Colonic mucosa (tissue), 4 donors: ENCODE measurements at places on chromosomes 4 and X. TPM values are rescaled to one million over a fixed set of nuclear protein-coding genes. Genes with fewer than 3 reads are reported as not detected.

GRCh38 chr4:137408527-137409177, 123.6 kb downstream of the PCDH18 start:
- H3K4me3 ChIP-seq = no peak overlapping the region
- H3K4me1 ChIP-seq = no peaks in the 10 kb centered on the region
- no peaks in the 10 kb centered on the region for H3K36me3 ChIP-seq
- DNase-seq = no peak
- no peaks in the 10 kb centered on the region for H3K27me3 ChIP-seq

DNA sequence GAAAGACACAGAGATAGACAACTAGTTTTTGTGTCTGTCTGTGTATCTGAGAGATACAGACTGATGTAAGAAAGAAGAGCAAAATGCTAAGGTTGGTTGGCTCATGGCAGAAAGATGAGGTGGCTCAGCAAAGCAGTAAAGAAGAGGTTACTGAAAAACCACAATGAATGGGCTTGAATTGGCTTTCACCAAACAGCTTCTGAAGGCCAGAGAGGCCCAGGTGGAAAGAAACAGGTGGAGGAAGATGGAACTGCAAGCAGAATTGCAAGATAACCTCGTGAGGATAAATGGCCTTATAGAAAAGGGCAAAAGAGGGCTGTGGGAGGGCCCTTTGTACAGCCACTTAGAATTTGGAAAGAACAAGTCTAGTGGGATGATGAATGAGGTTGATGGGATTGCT, 39.6 kb downstream of the GAB3 start:
- no peak for DNase-seq
- no peaks in the 10 kb centered on the region for H3K27me3 ChIP-seq
- no peak overlapping the region for H3K4me3 ChIP-seq
- H3K4me1 ChIP-seq = no peaks in the 10 kb centered on the region
- H3K27ac ChIP-seq = no peak overlapping the region

ATP2B3 gene
- 0.24 TPM for total RNA-seq

- H3K27ac ChIP-seq = peak overlapping the region; percentile 51
- H3K36me3 ChIP-seq = no peaks in the 10 kb centered on the region
- peaks cover 11% of the 10 kb centered on the region for H3K4me1 ChIP-seq
- peak; percentile 78 for DNase-seq
- H3K4me3 ChIP-seq = peak overlapping the region; percentile 64
Measured at GRCh38 chr4:1795299-1796195, 2.5 kb downstream of the FGFR3 start.

CT55 gene
- total RNA-seq = not detected

DNA sequence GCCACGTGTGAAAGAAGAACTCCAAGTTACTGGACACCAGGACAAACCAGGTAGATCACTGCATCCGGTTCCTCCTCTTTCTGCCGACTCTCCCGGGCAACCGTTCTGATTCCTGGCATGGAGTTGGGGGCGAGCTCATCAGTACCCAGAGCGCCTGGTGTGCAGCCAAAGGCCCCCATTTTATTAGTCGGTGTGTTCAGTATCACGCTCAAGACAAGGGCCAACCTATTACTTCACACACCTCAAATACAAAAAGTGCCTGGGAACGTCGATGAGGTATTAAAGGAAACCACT, 2.8 kb upstream of the CTBP1 start:
- H3K36me3 ChIP-seq = no peaks in the 10 kb centered on the region
- H3K4me1 ChIP-seq = peaks cover 13% of the 10 kb centered on the region
- no peak overlapping the region for H3K4me3 ChIP-seq
- no peak overlapping the region for H3K27ac ChIP-seq
- no peak for DNase-seq
- H3K27me3 ChIP-seq = no peaks in the 10 kb centered on the region

GRCh38 chr4:3208826-3209225, 40.1 kb upstream of the MSANTD1 start:
- H3K27ac ChIP-seq = no peak overlapping the region
- DNase-seq = no peak
- H3K27me3 ChIP-seq = no peaks in the 10 kb centered on the region
- no peak overlapping the region for H3K4me3 ChIP-seq
- H3K36me3 ChIP-seq = peaks cover 10% of the 10 kb centered on the region

GRCh38 chr4:30116401-30116800, 603.8 kb upstream of the PCDH7 start:
- H3K36me3 ChIP-seq = no peaks in the 10 kb centered on the region
- no peaks in the 10 kb centered on the region for H3K27me3 ChIP-seq
- DNase-seq = no peak
- H3K27ac ChIP-seq = no peak overlapping the region
- no peaks in the 10 kb centered on the region for H3K4me1 ChIP-seq
- no peak overlapping the region for H3K4me3 ChIP-seq

GRCh38 chrX:37786624-37787422, 7.0 kb downstream of the CYBB start:
- H3K4me1 ChIP-seq = no peaks in the 10 kb centered on the region
- H3K36me3 ChIP-seq = no peaks in the 10 kb centered on the region
- no peak for DNase-seq
- H3K27ac ChIP-seq = no peak overlapping the region

- no peak overlapping the region for H3K4me3 ChIP-seq
- no peak for DNase-seq
- H3K27ac ChIP-seq = no peak overlapping the region
- no peaks in the 10 kb centered on the region for H3K27me3 ChIP-seq
Measured at GRCh38 chrX:53714580-53715345, 28.2 kb upstream of the HUWE1 start.

MGARP gene
- not detected for total RNA-seq

DNA sequence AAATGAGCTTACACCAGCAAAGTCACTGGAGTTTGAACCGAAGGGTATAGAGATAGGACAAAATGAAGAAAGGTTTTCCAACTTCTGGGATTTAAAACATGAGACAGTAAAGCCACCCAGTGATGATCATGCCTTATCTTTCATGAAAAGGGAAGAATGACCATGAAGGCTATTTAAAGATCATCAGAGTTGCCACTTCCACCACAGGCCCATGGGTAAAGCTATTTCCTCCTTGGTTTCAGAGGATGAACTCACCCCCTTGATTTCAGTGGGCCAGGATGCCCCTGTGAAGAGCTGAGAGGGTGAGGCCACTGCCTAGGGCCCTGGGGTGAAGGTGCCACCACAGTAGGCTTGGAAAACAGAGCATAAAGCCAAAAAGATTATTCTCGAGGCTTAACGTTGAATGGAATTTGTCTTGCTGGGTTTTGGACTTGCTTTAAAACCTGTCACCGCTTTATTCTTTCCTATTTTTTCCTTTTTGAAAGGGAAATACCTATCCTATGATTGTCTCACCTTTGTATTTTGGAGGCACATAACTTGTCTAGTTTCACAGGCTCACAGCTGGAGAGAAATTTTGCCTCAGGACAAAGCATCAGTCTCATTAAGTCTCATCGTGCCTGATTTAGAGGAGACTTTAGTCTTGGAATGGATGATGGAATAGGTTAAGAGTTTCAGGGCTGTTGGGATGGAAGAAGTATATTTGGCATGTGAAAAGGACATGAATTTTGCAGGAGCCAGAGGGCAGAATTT, 254.0 kb downstream of the SNCA start:
- no peak overlapping the region for H3K27ac ChIP-seq
- H3K27me3 ChIP-seq = no peaks in the 10 kb centered on the region
- H3K4me1 ChIP-seq = no peaks in the 10 kb centered on the region
- H3K4me3 ChIP-seq = no peak overlapping the region
- no peak for DNase-seq

SORBS2 gene
- 28.0 TPM for total RNA-seq

DNA sequence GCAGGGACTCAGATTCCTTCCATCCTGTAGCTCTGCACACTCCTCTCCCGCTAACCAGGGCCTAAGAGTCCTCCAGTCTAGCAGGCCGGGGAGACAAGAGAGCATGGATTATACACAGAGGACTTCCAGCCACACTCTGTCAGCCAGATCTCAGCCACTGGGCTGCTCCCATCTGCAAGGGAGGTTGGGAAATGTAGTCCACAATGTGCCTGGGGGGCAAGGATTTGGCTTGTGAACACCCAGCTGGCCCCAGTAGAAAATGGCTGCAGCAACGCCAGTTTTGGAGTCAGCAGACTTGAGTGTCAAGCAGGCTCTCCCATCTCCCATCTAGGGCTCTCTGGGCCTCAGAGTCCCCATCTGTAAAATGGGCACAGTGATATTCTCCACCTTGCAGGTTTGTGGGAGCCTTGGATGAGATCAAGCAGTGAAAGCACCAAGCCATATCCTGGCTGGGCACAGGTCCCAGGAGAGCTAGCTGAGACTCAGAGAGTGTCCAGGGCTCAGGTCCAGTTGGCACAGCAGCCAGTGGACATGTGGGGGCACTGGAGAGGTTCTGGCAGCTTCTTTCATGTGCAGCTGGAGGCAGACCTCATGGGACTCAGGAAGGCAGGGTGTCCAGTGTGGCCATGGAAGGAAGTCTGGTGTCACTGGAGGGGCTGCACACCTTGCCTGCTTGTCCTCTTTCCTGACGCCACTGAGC, 14.6 kb downstream of the PSAPL1 start:
- no peaks in the 10 kb centered on the region for H3K27me3 ChIP-seq
- no peaks in the 10 kb centered on the region for H3K4me1 ChIP-seq
- no peak for DNase-seq
- H3K27ac ChIP-seq = no peak overlapping the region
- H3K4me3 ChIP-seq = no peak overlapping the region

- H3K4me3 ChIP-seq = no peak overlapping the region
- H3K27me3 ChIP-seq = no peaks in the 10 kb centered on the region
- H3K4me1 ChIP-seq = no peaks in the 10 kb centered on the region
Measured at GRCh38 chr4:138049355-138049754, 192.8 kb downstream of the SLC7A11 start.

DNA sequence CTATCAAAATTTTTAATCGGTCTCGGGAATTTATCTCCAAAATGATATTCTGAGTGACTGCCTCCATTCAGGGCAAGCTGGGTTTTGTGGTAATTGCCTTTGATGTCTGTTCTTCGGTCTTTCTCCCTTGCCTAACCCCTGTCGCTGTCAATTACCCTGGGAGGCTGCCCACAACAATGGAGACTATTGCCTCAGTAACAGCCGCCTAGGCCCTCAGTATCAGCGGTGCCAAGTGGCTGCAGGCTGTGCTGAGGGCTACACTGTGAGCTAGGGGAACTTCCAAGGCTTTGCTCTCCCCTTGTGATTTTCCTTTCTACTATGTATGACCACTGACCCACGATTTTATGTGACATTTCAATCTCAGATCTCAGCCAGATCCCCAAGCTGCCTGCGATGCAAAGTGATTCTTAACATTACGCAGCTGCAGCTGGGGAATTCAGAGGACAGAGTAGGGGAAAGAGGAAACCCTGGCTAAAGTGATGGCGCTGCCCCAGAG, 36.3 kb upstream of the REST start:
- H3K27me3 ChIP-seq = no peaks in the 10 kb centered on the region
- H3K4me1 ChIP-seq = no peaks in the 10 kb centered on the region
- no peak overlapping the region for H3K4me3 ChIP-seq

DNA sequence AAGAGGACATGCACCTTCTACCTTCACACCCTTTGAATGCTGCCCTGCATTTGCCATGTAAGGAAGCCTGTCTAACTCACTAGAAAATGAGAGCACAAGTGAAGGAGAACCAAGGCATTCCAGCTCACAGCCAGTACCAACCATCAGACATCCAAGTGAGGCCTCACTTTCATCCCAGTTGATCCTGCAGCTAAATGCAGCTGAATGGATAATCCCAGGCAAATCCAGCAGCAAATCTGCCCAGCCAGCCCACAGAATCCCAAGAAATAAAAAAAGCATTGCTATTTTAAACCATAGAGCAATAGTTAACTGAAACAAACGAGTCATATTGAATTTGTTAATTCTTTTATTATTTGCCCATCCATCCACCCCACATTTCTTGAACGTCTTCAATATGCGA, 112.5 kb downstream of the C4orf33 start:
- DNase-seq = no peak
- no peaks in the 10 kb centered on the region for H3K4me1 ChIP-seq
- H3K4me3 ChIP-seq = no peak overlapping the region
- H3K27ac ChIP-seq = no peak overlapping the region
- H3K27me3 ChIP-seq = no peaks in the 10 kb centered on the region

DNA sequence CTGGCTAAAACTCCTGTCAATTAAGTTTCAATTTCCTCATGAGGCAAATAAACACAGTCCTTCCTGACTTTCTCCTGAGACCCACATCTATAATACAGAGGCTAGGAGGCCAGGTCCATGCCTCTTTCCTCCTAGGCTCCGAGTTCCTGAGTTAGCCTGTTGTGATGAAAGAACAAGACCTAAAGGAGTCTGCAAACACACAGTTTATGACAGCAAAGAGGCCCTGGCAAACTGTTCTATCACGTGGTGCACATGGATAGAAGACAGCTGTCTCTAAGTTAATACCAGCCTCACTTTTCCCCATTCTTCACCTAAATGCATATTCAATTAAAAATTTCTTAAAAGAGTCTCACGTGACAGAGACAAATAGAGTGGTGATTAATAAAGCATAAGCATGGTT, 145.2 kb downstream of the TET2 start:
- H3K4me3 ChIP-seq = no peak overlapping the region
- no peaks in the 10 kb centered on the region for H3K4me1 ChIP-seq
- no peaks in the 10 kb centered on the region for H3K27me3 ChIP-seq

- H3K27ac ChIP-seq = no peak overlapping the region
- no peaks in the 10 kb centered on the region for H3K4me1 ChIP-seq
- H3K4me3 ChIP-seq = no peak overlapping the region
Measured at GRCh38 chr4:131427000-131427399, 1722.1 kb upstream of the PCDH10 start.

DNA sequence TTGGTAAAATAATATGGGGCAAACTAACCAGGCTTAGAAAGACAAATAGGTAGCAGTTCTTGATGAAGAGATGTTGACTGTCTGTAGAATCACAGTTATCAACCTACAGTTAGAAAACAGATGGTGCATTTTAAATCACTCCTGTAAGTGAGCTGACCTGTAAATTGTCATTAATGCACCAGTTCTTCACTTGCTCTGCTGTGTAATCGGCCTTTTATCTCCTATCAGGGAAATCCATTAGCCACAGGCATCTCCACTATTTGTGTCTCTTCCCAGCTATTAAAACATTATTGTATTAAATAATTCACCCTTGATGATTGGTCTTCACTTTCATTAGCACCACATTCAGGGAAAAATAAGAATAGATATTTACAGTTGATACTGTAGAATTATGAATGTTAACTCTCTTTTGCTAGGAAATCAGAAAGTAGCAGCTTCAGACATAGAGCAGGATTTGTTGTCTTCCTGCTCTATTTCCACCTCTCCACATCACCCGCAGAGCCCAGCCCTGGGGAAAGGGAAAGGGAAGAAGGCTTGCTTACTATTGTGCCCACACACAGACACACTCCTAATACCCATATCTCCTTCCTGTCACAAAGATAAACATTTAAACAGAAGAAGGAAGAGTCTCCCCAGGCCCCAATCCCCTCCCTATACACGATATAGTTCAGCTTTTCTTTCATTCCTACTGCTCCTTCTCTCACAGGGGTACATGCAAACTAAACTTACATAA, 97.1 kb downstream of the REELD1 start:
- no peak for DNase-seq
- no peaks in the 10 kb centered on the region for H3K4me1 ChIP-seq
- H3K27me3 ChIP-seq = no peaks in the 10 kb centered on the region
- H3K4me3 ChIP-seq = no peak overlapping the region

- no peaks in the 10 kb centered on the region for H3K27me3 ChIP-seq
- H3K36me3 ChIP-seq = no peaks in the 10 kb centered on the region
- no peak for DNase-seq
- H3K4me3 ChIP-seq = no peak overlapping the region
- H3K27ac ChIP-seq = no peak overlapping the region
Measured at GRCh38 chrX:109343671-109344070, 138.2 kb downstream of the GUCY2F start.
